ENCODE measurements at places on chromosomes 12 and 14. TPM values are rescaled to one million over a fixed set of nuclear protein-coding genes. Genes with fewer than 3 reads are reported as not detected.

GRCh38 chr12:111304642-111305071 lies 64.2 kb downstream of the PHETA1 start:
- DNase-seq: no peak

The DPY19L2 gene
- 12.6 TPM for polyA plus RNA-seq

DNA sequence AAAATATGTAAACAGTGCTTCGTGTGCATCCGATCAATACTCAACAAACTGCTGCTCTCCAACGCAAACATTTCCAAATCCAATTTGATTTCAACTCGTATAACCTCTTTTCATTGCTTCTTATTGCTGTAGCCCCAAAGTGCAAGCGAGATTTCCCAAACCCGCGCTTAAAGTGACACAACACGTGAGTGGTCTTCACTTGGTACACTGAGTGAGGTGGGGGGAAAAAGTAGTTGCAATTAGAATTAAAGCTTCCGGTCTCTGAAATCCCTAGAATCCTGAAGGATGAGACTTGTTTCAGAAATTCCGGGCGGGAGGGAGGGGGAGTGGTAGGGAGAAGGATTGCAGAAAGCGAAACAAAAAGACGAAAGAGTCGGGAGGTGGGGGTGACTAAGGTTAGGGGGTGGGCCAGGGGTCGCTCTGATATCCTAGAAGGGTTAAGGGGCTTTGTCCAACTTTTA lies 387.5 kb downstream of the BCAT1 start:
- peak; percentile 13 for DNase-seq

DNA sequence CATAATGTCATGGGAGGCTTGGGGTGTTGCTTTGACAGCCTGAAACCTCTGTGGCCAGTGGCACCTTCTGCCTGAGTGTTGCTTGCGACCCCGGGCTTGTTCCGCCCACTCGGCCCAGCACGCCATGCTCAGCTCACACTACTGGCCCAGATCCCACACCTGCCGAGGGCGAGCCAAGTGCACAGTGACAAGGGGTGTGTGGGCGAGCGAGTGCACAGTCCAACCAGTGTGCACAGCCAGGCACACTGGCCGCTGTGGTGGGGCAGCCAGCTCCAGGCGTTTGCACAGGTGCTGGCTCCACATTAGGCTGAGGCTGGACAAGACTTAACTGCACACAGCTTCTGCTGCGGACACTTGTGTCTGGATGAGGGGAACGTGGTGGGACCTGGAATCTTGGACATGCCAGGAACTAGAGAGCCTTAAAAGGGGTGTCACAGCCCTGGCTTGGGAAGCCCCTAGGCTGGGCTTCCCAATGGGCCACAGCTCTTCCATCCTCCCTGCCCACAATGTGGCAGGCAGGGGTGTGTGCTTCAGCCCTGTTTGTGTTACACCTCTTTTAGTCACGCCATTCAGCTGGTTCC lies 609.2 kb upstream of the FOXG1 start:
- no peak for DNase-seq

The ZFYVE26 gene
- polyA plus RNA-seq: 24.9 TPM

DNA sequence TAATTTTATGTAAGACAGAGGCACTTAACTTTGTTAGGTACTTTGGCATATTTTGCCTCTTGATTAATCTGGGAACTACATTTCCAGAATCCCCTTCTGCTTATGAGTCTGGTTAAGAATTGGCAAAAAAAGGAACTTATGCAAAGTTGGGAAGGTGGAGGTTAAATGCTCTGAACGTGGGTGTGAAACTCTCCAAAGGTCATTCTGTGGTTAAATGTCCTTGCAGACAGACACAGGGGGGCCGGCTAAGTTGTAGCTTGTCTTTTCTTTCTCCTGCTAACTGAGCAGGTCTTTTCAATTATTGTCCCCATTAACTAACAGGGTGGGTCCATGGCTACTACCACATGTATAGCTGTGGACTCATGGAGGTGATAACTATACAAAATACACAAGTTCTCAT lies 248.6 kb upstream of the NOVA1 start:
- no peak for DNase-seq

GRCh38 chr14:90302529-90303303 lies 29.0 kb downstream of the NRDE2 start:
- no peak for DNase-seq

The LTB4R2 gene
- polyA plus RNA-seq: 6.0 TPM

- DNase-seq: peak; percentile 23
Observed at GRCh38 chr12:4809449-4810218, 89.4 kb downstream of the GALNT8 start.

The GALNT4 gene
- polyA plus RNA-seq: 48.7 TPM

- DNase-seq: peak; percentile 50
Observed at GRCh38 chr12:101040936-101041335, 169.1 kb downstream of the SLC5A8 start.

DNA sequence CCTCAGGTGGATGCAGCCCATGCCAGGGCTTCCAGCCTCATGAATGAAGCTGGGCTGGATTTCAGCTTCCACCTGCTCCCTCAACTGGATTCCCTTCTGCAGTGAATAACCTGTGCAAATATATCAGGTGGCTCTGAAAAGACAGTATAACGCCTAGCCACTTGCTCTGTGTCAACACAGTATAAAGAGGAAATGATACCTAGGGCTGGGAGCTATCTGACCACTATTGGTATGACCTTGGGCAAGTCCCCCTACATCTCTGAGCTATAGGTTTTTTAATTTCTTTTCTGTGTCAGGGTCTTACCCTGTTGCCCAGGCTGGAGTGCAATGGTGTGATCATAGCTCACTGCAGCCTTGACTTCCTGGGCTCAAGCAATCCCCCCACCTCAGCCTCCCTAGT lies 19.8 kb downstream of the ISM2 start:
- DNase-seq: no peak

DNA sequence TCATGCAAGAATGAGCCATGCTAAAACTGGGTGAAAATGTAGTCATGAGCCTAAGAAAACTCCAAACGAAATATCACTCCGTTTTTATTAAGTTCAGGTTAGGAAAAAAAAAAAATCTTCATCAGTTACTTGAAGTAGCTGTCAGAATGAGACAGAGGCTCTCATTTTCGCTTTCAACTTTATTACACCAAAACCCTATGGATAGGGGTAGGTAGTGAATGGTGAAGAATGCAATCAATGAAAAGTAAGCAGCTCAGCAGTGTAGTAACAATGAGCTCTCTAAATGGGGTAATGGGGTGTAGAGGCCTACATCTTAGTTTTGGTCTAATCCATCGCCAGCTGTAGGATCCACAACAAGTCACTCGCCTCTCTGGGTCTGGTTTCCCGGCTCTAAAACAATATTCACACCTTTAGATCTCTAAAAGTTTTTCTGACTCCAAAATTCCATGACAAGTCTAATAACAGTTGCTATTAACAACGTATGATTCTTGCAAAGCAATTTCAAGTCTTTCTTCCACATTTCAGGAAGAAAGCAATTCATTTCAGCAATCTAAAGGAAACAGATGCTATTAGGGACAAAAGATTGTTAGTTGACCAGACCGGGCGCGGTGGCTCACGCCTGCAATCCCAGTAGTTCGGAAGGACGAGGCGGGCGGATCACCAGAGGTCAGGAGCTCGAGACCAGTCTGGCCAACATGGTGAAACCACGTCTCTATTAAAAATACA lies 1.7 kb downstream of the BTBD7 start:
- no peak for DNase-seq

- DNase-seq: no peak
Observed at GRCh38 chr12:15256761-15257160, 35.5 kb upstream of the RERG start.

GRCh38 chr14:99675951-99676350 lies 8.1 kb upstream of the CYP46A1 start:
- no peak for DNase-seq

DNA sequence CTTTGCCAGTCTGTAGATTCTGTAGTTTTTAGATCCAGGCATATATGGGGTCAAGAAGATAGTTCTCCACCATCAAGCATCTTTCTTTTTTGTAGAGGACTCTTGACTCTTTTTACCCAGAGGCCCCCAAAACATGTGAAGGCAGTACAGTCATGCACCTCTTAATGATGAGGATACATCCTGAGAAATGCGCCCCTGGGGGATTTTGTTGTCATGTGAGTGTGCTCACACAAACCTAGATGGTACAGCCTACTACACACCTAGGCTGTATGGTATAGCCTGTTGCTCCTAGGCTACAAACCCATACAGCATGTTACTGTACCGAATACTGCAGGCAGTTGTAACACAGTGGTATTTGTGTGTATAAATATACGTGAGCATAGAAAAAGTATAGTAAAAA lies 23.0 kb downstream of the EVL start:
- DNase-seq: no peak

The BEGAIN gene
- polyA plus RNA-seq: 3.0 TPM

GRCh38 chr12:12214635-12215131 lies 52.2 kb downstream of the LRP6 start:
- no peak for DNase-seq

DNA sequence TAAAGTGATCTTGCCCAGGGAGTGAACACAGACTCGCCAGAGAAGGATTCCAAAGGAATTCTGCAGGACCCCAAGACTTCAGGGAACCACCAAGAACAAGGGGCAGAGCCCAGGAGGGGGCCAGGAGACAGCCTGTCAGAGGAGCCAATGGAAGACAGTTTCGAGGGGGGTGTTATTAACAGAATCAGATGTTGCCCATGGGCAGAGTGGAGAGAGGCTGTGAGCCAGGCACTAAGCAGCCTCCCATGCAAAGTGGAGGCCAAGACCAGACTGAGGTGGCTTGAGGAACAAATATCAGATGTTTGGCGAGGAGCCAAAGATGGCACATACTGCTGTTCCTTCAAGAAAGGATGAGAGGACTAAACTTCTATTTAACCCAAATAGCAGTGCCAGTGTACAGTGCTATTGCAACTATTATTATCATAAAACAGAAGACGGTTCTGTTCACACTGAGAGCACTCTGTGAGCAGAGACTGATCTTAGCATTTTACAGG lies 12.6 kb downstream of the APPL2 start:
- no peak for DNase-seq

- no peak for DNase-seq
Observed at GRCh38 chr12:86226481-86226880, 29.7 kb downstream of the MGAT4C start.

The RAB15 gene
- 22.8 TPM for polyA plus RNA-seq

The SCYL2 gene
- polyA plus RNA-seq: 52.9 TPM

DNA sequence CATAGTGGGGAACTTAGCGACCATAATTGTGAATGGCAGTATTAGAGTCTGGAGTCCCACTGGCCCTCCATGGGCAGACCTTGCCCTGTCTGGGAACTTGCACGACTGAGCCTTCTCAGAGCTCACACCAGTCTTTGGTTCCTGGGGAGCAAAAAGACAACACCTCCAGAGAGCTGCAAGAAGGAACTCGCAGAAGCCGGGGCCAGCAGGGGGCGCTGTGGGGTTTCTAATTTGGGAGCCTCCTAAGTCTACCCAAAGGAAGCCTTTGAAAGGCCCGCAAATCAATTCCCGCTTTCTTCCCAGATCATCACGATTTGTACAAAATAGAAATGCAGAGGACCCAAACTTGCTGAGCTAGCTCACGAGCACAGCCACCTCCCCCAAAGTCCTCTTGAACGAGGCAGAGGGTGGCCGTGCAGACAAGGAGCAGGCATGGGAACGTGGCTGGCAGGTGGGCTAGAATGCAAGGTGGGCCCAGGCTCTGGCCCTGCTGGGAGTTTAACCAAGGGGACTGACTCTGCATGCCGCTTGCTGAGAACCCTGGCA lies 46.3 kb upstream of the FBXO21 start:
- DNase-seq: peak; percentile 19

GRCh38 chr14:68774771-68775613 lies 17.9 kb downstream of the ZFP36L1 start:
- no peak for DNase-seq

The VRTN gene
- 0.69 TPM for polyA plus RNA-seq

GRCh38 chr14:95364481-95365209 lies 44.9 kb upstream of the CLMN start:
- DNase-seq: no peak

The CLBA1 gene
- 7.0 TPM for polyA plus RNA-seq

All from large intestine (tissue), 12 donors.